Globus pallidus (tissue), 1 donor: ENCODE measurements at places on chromosomes 6 and 20.

- no peak for DNase-seq
These were observed 21.2 kb downstream of the FRMD1 start for GRCh38 chr6:168057836-168058235.

DNA sequence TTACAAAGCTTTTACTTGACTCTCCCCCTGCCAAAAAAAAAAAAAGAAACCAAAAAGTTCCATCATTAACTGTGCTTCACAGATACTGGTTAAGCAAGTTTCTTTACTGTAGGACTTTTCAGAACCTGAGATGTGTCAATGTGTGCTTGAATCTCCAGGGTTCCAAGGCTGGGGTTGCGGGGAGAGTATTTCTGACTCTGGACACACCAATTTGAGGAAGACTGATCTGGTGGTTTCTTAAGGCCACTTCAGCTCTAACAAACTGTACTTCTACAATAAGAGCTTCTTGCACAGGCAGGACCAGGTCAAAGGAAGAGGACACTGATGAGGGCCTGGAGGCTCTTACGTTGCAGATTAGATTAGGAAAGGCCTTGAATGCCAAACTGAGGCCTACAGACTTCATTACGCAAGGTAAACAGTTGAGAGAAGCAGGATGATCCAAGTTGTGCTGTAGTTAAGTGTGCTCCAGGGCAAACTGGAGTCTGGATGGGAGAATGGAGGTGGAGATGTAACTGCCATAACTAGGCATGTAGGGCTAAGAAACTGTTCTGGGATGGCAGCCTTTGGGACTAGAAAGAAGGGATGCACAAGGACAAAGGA is 24.4 kb downstream of the COMMD7 start:
- no peak for DNase-seq

- DNase-seq, result no peak
These were observed 82.6 kb downstream of the CDC5L start for GRCh38 chr6:44470115-44470464.

GRCh38 chr20:37956107-37956585 is 53.2 kb downstream of the VSTM2L start:
- no peak for DNase-seq

DNA sequence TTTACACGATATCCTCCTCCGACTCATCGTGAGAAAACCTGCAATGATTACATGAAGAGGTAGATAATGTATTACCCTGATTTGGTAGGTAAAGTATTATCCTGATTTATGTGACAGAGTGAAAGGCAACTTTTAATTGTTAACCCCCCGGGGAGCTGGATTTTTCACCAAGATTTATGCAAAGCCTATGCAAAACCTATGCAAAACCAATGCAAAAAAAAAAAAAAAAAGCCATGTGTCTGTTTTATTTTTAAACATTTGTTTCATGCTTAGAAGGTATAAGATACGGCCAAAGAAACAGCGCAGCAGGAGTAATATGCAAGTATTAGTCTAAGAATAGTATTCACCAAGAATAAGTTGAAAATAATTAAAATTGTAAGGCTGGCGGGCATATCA is 109.9 kb downstream of the IPCEF1 start:
- no peak for DNase-seq

DNA sequence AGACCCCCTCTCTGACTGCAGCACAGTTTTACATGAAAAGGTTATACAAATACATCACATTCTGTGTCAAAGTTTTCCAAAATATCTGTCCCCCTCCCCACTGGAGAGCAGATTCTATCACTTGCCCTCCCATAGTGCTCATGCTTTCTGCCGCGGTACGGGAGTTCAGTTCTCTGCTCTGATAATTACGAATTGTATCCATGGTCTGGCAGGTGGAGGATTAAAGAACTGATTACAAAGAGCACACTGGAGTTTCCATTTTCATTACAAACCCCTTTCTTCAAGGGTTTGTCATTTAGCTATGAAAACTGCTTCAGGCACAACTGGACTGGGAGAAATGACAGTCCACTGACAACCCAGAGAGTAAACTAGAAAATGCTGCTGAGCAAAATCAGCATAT is 166.0 kb downstream of the PDSS2 start:
- DNase-seq, result no peak

- no peak for DNase-seq
These were observed 925 bp downstream of the FHL5 start for GRCh38 chr6:96563853-96564252.

DNA sequence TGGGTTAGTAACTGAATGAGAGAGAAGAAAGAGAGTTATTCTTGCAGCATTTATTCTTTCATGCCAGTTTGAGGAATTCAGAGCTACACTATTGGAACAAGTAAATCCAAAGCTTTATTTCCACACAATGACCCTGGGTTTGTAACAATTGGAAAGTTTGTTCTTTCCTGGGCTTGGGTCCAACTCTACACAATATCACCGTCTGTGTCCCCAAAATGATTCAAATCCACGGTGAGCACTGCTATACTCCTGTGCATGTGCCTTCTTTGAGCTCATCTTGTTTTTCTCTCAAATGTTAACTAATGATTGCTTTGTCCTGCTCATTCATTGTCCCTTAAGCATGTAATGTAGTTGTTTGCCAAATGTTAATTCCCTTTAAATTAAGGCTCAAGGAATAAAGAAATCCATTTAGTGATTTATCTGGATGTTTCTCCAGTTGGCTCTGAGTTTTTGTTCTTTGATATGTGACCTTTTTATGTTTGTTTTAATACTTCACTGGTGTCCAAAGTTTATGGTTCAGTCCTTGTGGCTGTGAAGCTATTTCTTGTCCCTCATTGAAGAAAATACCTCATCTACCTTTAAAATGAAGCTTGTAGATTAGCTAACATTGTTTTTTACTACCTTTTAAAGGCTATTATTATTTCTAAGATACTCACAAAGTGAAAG is 20.5 kb upstream of the CRISP3 start:
- peak; percentile 19 for DNase-seq

DNA sequence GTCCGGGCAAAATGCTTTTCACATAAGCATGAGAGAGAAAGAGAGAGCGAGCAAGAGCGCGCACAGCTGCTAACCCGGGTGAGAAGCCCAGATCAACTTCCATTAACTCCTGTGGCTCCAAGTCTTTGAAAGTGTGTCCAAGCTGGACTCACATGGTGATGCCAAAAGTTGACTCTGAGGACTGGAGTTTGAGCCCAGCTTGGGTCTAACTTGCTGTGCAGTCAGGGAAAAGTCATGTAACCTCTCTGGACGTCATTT is 357.2 kb upstream of the SULF2 start:
- no peak for DNase-seq

- no peak for DNase-seq
These were observed 23.8 kb downstream of the FRK start for GRCh38 chr6:116036885-116037284.

GRCh38 chr6:18471232-18471964 is 84.2 kb downstream of the RNF144B start:
- no peak for DNase-seq

DNA sequence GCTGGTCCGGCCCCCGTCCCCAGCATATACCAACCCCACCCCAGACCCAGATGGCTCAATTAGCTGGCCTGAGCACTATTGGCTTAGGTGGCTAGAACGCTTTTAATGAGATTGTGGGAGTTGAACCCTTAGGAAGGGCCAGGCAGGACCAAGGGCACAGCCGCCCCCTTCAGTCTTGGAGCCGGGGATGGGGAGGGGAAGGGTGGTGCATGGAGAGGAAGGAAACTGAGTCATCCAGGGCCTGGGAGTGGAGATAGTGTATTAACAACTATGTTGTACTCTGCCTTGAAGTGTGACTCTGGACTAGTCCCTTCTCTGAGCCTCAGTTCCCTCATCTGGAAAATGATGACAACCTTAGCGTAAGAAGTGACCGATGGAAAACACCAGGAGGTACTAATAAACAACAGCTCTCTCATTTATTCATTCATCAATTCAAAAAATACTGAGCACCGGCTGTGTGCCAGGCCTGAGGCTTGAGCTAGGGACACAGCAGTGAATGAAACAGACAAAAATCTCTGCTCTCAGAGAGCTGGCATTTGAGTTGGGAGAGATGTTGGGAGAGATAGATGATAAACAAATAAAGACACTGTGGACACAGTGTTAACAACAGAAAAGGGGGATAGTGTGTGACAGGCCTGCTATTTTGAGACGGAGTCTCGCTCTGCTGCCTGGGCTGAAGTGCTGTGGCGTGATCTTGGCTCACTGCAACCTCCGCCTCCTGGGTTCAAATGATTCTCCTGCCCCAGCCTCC is 11.5 kb downstream of the PEDS1 start:
- DNase-seq, result no peak

DNA sequence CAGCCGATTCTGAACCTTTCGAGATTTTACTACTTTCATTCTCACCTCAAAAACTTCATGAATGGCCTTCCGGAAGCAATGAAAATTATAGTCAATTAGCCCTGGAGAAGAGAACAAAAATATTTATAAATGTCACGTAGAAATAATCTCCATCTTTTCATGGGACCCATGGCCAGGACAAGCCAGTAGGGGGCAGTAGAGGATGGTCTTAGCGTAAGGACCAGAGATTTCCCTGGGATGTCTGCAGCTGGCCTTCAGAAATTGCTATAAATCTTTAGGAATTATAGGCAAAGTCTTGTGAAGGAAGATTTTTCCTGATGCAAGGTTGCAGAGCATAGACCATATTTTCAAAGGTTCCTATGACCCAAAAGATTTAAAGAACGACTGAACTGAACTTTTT is 15.6 kb upstream of the UBE2J1 start:
- peak; percentile 65 for DNase-seq

- DNase-seq, result no peak
These were observed 111.2 kb upstream of the SUPT3H start for GRCh38 chr6:45488889-45489288.

- DNase-seq, result no peak
These were observed 108.0 kb downstream of the LAMA2 start for GRCh38 chr6:128990915-128991314.

DNA sequence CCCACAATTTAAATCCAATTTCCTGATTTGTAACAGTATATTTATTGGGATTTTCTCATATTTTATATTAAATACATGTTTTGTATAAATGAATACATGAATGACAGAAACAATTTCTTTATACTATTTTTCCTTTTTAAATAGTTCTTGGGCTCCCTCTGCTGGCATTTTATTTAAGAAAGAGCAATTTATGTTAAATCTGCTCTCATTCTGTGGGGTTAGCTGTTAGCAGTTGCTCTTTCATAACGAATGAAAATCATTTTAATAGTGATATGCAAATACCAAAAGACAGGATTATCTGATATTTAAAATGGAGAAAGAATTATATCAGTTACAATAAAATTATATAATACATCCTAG is 118.3 kb downstream of the RALGAPA2 start:
- peak; percentile 41 for DNase-seq

DNA sequence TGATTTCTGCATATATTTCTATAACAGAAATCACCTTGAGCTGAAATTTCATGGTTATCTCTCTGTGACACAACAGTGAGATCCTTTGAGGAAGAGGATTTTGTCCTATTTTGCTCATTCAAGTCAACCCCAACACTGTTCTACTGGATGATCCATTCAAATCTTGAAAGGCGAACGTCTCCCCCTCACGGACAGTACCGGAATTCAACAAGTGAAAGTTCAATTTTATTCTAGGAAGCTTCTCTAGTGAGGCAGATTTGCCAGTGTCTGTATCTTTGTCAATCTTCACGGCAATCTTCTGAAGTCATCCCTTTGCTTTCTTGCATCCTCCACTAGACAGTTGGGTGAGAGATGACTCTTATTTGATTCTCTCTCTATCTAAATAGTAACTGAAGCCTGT is 91.7 kb upstream of the PDE7B start:
- no peak for DNase-seq

GRCh38 chr20:32484225-32484957 is 100.7 kb downstream of the NOL4L start:
- no peak for DNase-seq

- DNase-seq, result no peak
These were observed 129.1 kb downstream of the TNFRSF21 start for GRCh38 chr6:47180633-47181032.

DNA sequence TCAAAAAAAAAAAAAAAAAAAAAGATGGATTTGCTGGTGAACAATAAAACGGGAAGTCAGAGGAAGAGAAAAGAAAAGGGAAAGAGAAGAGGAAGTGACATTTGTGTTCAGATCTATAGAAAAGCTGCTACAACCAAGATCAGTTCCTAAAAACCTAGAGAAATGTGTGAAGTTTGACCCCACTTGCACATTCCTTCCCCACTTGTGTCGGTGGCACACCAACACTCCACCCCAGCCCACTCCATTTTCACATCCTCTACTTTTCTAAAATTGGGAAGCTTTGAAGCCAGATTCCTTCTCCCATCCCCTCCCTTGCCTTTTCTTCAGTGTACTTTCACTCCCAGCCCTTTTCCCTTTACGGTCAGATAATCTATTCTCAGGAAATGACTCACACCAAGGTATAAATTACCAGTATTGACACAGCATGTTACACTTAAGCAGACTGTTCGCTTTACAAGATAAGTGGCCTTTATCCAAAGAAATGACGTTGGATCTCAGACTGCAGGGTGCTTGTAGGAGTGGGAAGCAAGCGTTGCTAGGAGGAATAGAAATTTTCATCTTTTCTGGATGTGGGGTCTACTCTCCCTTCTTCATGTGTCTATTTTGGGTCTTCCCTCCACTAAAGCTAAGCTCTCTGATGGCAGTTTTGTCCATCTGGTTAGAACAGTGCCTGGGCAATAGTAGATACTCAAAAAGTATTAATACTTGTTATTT is 92.5 kb upstream of the ADGRF1 start:
- DNase-seq, result no peak

- no peak for DNase-seq
These were observed 13.3 kb upstream of the PRIM2 start for GRCh38 chr6:57303931-57304681.

GRCh38 chr6:39922821-39923220 is 11.4 kb downstream of the MOCS1 start:
- DNase-seq, result no peak

- no peak for DNase-seq
These were observed 19.3 kb upstream of the NCR2 start for GRCh38 chr6:41315943-41316620.

GRCh38 chr6:169950558-169950957 is 199.1 kb downstream of the ERMARD start:
- no peak for DNase-seq

GRCh38 chr6:170485159-170485558 is 67.9 kb downstream of the PSMB1 start:
- no peak for DNase-seq

- no peak for DNase-seq
These were observed 202.4 kb downstream of the MOXD1 start for GRCh38 chr6:132198896-132199295.
